ENCODE measurements at places on chromosomes 1 and 21.

DNA sequence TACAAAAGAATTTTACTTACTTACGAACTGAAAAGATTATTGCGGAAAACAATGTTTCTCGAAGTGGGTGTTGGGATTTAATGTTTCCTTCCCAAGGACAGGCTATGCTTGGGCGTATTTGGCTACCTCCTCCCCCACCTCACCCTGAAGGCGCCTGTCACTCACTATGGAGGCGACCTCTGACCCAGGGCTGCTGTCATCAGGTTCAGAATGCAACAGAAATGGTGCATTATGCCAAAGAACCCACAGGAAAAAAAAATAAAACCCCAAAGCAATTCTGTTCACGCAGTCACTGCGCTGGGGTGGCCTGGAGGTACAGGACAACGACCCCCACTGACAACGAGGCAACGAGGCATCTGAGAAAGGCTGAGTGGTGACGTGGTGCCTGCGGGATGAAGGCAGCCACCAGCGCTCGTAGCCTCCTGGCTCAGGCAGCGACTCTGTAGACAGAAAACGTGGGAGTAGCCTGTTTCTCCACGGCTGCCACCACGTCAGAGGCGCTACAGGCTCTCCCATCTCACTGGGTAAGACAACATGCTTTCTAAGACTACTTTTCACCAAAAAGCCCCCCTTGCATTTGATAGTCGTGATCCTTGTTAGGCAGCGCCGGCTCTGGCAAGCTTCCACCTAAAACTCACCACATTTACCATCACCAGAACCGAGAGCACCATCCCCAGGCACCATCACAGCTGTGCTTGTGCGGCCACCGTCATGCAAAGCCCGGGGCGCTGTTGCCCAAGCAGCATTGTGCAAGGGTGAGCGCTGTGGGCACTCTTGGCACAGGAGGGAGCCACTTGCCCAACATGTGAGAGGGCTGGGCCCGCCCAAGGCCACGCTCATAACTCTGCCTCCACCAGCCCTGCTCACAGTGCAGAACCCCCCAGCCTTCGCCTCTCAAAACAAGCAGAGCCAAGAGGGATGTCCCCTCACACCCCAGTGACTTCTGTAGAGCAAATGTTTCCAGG lies 14.3 kb downstream of the NADK start:
- no peak for DNase-seq

DNA sequence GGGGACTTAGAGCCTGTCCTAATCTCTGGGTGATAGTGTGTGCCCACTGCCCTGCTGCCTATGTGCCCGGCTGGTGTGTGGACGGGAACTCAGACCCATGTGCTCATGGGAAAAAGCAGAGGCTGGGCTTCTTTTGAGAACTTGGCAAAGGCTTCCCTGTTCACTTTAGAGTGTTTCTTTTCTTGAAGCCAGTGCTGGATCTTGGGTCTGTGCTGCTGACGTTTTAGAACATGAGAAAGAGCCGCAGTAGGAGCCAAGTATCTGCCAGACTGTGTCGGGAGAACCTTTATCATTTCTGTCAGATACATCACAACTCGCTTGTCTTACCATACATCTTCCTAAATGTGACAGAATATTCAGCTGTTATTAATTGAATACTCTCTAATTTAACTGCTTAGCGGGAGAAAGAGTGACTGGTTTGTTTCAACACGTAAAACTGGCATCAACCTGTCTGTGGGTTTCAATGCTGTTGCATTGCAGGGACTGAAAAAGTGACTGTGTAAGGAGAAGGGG lies 195.2 kb downstream of the PBX1 start:
- peak; percentile 77 for DNase-seq

DNA sequence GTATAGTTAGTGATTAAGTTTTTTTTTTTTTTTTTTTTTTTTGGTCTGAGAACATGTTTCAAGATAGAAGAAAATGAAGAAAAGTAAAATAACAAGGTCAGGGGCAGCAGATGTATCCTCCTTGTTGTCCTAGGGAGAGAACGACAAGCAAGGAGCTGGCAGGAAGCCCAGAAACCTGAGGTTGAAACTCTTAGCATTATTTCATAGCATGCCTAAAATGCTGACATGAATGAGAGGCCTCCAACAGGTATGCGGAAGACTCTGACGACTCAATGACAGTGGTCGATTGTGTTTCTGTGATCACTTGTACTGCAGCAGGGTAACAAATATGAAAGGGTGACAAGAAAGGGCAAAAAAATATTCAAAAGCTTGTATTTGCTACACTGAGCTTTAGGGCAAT lies 415.9 kb downstream of the PLA2G4A start:
- DNase-seq: peak; percentile 52

- no peak for DNase-seq
Observed at GRCh38 chr21:44994047-44994694, 54.3 kb downstream of the SLX9 start.

- DNase-seq: peak; percentile 89
Observed at GRCh38 chr1:155323729-155324036, 3.0 kb downstream of the RUSC1 start.

DNA sequence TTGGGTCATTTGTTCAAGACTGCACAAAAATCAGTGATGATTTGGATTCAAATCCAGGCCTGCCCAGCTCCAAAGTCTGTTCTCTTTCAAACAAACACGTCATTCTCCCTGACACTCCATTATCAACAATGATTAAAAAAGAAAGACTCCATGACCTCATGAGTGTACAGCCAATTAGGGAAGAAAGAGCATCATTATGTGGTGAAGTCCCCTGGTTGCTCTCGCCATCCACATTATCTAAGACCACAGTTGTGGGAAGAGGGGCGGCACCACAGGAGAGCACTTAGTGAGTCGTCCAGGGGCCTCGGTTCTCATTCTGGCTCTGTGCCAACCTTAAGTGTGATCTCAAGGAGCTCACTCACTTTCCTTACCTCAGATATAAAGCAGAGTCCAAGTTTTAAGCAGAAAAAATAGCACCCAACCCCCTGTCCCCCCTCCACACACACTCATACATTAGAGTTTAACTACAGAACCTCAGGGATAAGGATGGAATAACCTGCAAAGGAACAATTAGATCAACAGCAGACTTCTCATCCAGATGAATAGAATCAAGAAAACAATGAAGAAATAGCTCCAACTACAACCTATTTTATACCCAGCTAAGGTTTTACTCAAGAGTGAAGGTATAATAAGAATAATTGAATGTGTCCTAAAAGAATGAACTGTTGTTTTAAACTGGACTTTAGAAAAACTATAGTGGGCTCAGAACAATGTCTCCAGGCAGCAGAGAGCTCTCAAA lies 47.8 kb downstream of the COL6A1 start:
- no peak for DNase-seq

- no peak for DNase-seq
Observed at GRCh38 chr21:39319251-39319756, 5.9 kb upstream of the BRWD1 start.

DNA sequence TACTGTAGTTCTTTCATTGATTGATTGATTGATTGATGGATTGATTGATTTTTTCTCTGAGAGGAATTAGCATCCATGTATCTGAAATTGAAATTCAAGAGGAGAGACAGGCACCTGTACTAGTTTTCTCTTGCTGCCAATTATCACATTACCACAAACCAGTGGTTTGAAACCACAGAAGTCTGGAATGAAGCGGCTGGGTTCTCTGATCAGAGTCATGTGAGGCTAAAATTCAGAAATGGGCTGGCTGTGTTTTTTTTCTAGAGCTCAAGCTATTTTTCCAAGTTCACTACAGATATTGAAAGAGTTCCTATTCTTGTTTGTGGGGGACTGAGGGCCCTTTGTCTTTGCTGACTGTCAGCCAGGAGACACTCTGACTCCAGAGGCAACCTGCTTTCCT lies 10.0 kb downstream of the NBPF3 start:
- peak; percentile 56 for DNase-seq

DNA sequence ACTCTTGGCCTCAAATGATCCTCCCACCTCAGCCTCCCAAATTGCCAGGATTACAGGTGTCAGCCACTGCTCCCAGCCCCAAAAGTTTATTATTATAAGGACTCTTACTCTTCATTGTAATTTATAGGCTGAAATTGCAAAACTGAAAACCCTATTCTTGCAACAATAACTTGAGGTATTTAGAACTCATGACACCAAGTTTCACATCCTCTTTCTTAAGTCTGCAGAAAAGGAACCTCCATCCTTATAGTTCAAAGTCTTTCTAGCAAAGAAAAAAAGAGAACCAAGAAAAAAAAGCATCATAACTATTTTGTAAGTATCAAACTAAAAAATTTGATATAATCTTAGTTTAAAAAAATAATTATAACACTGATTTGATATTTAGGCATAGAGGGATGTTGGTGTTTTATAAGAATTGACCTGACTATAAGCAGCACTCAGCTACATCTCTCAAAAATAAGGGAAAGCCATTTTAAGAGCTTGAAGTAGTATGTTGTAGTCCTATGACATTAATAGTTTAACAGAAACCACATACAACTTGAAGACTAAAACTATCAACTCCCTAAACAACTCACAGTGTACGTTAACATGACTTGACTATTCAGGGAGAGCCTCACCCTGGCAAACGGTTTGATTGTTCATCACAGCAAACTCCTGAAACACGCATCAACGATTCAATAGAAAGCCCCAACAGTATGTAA lies 122.4 kb downstream of the AKT3 start:
- no peak for DNase-seq

DNA sequence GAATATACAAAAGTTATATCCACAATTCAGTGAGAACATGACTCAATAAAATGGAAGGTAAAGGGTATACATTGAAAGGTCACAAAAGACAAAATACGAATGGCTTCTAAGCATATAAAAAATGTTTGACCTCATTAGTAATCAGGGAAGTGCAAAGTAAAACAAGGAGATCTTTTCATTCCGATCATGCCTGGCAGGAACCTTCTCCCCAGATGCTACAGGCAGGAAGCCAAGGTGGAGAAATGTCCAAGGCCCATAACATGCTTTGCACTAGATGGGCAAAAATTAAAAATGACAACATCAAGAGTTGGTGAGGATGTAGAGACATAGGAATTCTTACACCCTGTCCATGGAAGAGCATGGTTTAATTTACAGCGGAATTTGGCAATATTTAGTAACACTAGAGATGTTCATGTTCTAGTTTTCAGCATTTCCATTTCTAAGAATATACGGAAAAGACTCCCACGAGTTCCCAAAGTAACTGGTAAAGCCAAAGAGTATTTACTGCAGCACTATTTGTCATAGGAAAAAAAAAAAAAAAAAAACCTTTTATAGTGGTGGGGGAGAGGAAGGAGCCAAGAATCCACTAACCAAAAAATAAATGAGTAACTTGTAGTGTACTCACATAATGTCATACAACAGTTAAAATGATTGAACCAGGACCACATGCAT lies 184.5 kb upstream of the KAZN start:
- peak; percentile 82 for DNase-seq

DNA sequence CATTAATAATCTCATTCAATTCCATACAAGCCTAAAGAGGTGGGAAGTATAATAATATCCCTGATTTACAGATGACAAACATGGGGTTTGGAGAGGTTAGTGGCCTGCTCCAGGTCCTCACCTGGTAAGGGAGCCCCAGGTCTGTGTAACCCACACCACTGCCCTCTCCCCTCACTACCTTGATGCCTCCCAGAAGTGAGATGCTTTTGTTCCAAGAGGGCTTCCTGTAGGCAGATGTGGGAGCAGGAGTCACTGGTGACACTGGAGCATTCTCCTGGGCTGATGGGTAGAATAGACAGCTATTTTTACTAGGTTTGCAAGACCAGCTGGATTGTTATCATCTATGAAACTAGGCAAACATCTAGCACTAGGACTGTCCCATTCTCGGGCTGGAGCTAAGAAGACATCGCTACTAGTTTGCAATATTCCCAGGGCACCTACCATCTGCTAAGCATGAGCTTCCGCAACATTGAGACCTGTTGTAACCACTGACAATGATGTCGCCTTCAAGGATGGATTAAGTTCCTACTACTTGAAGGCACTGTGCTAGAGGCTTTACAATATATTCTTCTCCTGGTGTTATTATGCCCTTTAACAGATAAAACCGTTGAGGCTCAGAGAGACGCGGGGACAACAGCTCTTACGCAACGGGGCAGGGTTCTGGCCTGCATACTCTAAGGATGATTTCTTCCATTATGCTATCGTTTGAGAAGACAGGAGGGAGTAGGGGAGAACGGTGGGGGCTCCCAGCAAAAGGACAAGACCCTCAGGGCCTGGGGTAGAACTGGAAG lies 35.0 kb downstream of the BATF3 start:
- DNase-seq: no peak

Data from fibroblast of skin of abdomen (primary cell).